Activated T-helper 1 cell treated with anti-CD3 and anti-CD28 coated beads, Interleukin-12 subunit alpha, Interleukin-12 subunit beta, Interleukin-2, Interleukin-4 antibody, amounts not matched to agents 30 ng/mL and 10 ng/mL and 1 ng/mL, durations not matched to agents 14 hours and 24 hours and 36 hours (primary cell): ENCODE measurements at places on chromosomes 6 and 20.

DNA sequence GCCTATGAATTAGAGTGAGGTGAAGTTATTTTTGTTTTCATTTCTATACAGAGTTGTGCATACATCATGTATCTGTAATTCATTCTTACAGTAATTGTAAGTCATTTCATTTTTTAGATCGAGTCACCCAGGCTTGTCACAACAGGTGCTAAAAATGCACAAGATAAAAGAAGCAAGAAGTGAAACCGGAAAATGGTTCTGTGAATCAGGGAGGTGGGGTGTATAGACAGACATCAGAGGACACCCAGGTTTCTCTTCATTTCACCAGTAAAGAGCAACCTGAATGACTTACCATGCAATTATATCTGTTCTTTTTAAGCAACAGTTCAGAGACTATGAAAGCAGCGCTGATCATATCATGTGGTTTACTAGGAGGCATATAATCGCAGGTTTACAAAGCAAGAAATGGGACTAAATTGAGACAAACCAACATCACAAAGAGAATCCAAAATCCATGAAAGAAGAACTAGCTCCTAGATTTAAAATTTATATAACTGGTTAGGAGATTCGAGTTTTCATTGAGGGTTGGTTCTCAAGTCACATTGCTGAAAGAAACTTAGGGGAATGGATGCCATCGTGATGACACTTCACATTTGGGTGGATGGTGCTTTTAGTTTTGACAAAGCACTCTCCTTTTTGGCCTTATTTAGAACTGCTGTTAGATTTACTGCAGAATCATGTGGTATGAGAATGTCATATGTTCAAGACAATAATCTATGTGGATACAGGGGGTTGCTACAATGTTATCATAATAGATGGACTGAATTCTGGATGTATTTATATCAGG is 27.9 kb upstream of the TBC1D7 start:
- no peaks in the 10 kb centered on the region for H3K27me3 ChIP-seq
- peak overlapping the region; percentile 75 for H3K4me3 ChIP-seq
- peak; percentile 51 for DNase-seq
- peak overlapping the region; percentile 95 for H3K27ac ChIP-seq

DNA sequence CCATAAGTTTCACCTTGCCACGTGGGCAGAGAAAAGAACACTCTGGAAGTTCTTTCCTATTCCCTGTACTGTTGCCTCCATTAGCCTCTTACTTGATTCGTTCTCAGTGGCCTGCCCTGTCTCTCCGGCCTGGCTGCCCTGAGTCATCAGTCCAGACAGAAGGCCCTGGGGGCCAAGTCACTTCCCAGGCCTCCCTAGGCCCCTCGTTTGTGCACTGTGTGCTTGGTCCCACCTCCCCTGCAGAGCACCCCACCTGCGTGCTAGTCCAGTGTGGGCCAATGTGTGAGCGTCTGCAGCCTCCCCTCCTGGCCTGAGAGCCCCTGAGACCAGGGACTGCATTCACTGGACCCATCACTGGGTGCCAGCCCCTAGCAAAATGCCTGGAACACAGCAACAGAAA is 191.2 kb upstream of the RREB1 start:
- no peak for DNase-seq
- H3K27me3 ChIP-seq = peaks cover 33% of the 10 kb centered on the region
- H3K4me1 ChIP-seq = peaks cover 37% of the 10 kb centered on the region
- no peak overlapping the region for H3K4me3 ChIP-seq
- no peaks in the 10 kb centered on the region for H3K36me3 ChIP-seq

GRCh38 chr20:2084703-2085102 is 16.9 kb upstream of the STK35 start:
- H3K27ac ChIP-seq = no peak overlapping the region
- DNase-seq = no peak
- H3K4me1 ChIP-seq = no peaks in the 10 kb centered on the region
- peaks cover 25% of the 10 kb centered on the region for H3K27me3 ChIP-seq
- H3K36me3 ChIP-seq = no peaks in the 10 kb centered on the region

- no peak for DNase-seq
- H3K27me3 ChIP-seq = no peaks in the 10 kb centered on the region
- H3K4me1 ChIP-seq = peaks cover 52% of the 10 kb centered on the region
- peaks cover 7% of the 10 kb centered on the region for H3K36me3 ChIP-seq
- H3K27ac ChIP-seq = peak overlapping the region; percentile 65
- H3K4me3 ChIP-seq = no peak overlapping the region
Measured at GRCh38 chr6:151004383-151005024, 139.0 kb downstream of the MTHFD1L start.

DNA sequence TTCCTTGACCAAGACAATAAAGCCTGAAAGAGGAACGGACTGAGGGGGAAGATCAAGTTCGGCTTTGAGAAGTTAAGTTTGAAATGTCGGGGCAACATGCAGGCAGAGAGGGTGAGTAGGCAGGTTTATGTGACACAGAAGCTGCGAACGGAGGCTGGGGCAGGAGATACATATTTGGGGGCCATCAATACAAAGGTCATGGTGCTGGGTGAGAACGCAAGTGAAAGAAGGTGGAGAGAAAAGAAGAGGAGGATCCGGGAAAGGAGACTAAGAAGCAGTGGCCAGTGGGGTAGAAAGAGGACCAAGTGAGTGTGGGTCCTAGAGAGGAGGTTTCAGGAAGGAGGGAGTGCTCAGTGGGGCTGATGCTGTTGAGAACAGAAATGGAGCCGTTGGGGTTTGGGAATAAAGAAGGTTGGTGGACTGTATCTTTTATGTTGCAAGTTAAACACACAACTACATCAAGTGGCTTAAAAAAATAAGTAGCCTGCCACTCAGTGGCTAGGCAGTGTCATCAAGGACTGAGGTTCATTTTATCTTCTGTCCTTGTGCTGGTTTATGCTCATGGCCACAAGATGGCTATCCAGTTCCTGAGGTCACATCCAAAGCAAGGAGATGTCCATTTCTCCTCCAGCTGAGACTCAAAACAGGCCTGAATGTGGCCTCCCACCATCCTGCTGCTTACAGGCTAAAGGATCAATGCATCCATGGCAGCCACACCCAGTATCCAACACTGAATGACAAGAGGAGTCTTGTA is 1.7 kb upstream of the BLCAP start:
- DNase-seq = no peak
- H3K36me3 ChIP-seq = peaks cover 4% of the 10 kb centered on the region
- H3K4me3 ChIP-seq = peak overlapping the region; percentile 86
- H3K27ac ChIP-seq = peak overlapping the region; percentile 45
- peaks cover 5% of the 10 kb centered on the region for H3K27me3 ChIP-seq

DNA sequence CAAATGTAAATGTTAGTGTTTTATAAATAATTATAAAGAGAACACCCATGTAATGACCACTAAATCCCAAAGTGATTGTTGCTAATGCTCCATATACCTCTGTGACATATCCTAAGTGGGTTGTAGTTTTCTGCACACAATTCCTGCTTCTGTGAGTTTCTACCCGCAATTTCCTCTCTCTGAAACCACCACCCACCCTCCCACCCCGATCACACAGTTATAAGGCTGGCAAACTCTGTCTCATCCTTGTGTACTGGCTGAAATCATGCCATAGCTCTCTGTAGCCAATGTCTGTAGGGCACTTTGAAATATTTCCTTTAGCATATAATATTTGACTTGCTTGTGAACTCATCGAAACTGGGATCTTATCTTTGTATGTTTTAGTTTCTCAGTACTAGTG is 236.6 kb downstream of the PLCB1 start:
- no peak for DNase-seq
- H3K4me3 ChIP-seq = no peak overlapping the region
- no peaks in the 10 kb centered on the region for H3K4me1 ChIP-seq
- no peak overlapping the region for H3K27ac ChIP-seq

- no peaks in the 10 kb centered on the region for H3K27me3 ChIP-seq
- H3K4me1 ChIP-seq = no peaks in the 10 kb centered on the region
- H3K27ac ChIP-seq = no peak overlapping the region
- H3K4me3 ChIP-seq = no peak overlapping the region
Measured at GRCh38 chr20:8664778-8665177, 404.1 kb upstream of the PLCB4 start.

- no peaks in the 10 kb centered on the region for H3K4me1 ChIP-seq
- H3K27me3 ChIP-seq = no peaks in the 10 kb centered on the region
- no peak for DNase-seq
- no peak overlapping the region for H3K27ac ChIP-seq
Measured at GRCh38 chr6:22247916-22248482, 48.8 kb downstream of the PRL start.

GRCh38 chr6:148878683-148879082 is 131.9 kb downstream of the UST start:
- H3K27me3 ChIP-seq = peaks cover 3% of the 10 kb centered on the region
- no peak overlapping the region for H3K4me3 ChIP-seq
- H3K36me3 ChIP-seq = no peaks in the 10 kb centered on the region
- H3K27ac ChIP-seq = no peak overlapping the region

DNA sequence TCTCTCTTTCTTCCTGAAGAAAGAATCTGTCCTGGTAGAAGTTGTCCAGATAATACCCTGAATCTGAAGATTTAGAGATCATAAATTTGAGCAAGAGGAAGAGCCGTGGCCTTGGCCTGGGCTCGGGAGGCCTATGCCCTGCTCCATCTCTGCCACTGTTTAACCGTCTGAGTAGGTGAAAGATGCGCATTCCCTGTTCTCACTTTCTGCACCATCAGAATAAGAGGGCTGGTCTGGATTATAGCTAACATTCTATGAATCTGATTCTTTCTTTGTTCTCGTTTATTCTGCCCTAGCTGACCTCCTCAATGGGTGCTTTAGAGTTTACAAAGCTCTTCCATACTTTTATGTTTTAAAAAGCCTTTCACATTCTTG is 51.3 kb downstream of the ELOVL4 start:
- no peaks in the 10 kb centered on the region for H3K36me3 ChIP-seq
- no peaks in the 10 kb centered on the region for H3K4me1 ChIP-seq
- H3K27ac ChIP-seq = no peak overlapping the region
- peaks cover 3% of the 10 kb centered on the region for H3K27me3 ChIP-seq

GRCh38 chr20:14148042-14148441 is 152.7 kb downstream of the MACROD2 start:
- no peaks in the 10 kb centered on the region for H3K27me3 ChIP-seq
- H3K4me1 ChIP-seq = no peaks in the 10 kb centered on the region
- H3K36me3 ChIP-seq = no peaks in the 10 kb centered on the region
- no peak overlapping the region for H3K4me3 ChIP-seq

- no peak for DNase-seq
- no peak overlapping the region for H3K4me3 ChIP-seq
- no peaks in the 10 kb centered on the region for H3K4me1 ChIP-seq
- H3K27ac ChIP-seq = no peak overlapping the region
Measured at GRCh38 chr6:121515630-121516265, 80.3 kb downstream of the GJA1 start.

DNA sequence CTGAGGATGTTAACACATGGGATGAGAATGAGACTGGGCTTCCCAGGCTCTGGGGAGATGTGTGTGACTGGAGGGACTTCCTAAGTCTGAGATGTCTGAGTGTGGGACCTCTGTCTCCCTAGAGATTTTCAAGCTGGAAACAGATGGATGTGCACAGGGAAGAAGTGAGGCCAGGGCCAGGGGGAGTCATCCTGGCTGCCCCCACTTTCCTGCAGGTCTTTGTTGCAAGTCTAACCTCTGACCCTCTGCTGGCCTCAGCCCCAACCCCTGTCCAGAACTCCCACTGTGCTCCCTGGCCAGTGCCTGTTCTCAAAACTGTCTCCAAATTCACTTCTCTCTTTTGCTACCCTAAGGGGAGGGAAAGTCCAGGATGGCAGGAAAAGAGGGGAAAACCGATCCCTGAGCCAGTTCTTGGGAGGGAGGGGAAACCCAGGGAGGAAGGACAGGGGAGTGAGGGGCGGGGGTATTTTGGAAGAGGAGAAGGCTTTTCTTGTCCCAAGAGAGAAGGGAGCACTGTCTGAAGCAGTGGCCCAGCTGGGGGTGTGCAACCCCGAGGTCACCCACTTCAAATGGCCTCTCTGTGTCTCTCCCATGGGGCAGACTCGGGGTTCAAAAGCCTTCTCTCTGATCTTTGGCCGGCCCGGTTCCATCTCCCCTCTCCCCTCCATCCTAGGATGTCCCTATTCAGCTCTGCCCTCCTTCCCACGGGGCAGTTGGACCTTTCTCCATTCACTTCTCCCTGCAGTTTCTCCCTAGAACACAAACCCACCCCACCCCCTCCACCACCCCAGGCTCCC is 3.1 kb downstream of the PPP1R18 start:
- peaks cover 66% of the 10 kb centered on the region for H3K36me3 ChIP-seq
- no peaks in the 10 kb centered on the region for H3K27me3 ChIP-seq
- DNase-seq = no peak
- peak overlapping the region; percentile 92 for H3K27ac ChIP-seq

DNA sequence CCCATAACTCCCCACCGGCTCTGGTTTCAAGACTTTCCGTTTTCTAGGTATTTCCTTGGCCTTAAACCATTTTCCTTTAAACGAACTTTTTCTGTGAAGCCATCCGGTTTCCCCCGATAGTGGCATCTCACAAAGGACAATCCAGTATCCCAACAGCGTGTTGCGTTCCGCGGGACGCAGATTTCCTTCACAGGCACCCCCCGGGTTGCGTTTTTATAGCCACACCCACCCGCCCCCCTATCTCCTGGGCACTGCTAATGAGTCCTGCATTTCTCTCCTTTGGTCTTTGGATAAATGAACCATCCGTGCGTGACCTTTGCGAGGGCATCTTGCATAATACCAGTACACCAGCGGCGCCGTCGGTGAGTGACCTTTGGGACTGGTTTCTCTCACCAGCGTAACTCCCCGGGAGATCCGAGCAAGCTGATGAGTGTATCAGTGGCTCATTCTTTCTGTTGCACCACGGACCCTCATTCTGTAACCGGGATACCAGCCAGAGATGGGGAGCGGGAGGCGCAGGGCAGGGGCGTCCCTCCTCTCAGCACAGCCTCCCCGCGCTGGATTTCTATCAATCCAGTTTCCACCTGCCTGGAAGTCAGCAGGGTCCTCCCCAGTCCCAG is 586 bp upstream of the NQO2 start:
- peaks cover 3% of the 10 kb centered on the region for H3K27me3 ChIP-seq
- DNase-seq = no peak
- H3K36me3 ChIP-seq = peaks cover 7% of the 10 kb centered on the region
- H3K27ac ChIP-seq = peak overlapping the region; percentile 90

DNA sequence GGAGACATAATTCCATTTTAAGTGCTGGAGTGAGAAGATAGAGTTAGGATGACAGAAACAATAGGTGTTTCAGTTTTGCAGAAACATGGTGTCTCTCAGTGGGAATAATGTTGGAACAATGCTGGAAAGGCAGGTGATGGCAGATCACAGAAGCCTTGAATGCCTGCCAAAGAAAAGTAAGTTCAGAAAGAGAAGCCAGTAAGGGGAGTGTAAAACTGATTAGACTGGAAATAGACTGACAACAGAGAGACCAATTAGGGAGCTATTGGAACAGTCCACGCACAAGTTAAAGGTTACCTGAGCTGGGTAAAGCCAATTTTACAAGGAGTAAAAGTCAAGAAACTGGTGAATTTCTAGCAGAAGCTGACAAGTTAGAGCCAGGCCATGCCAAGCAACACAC is 142.9 kb downstream of the TFAP2A start:
- no peaks in the 10 kb centered on the region for H3K27me3 ChIP-seq
- H3K36me3 ChIP-seq = no peaks in the 10 kb centered on the region
- no peak for DNase-seq
- H3K4me1 ChIP-seq = no peaks in the 10 kb centered on the region

- H3K4me3 ChIP-seq = no peak overlapping the region
- DNase-seq = no peak
- no peaks in the 10 kb centered on the region for H3K36me3 ChIP-seq
- no peaks in the 10 kb centered on the region for H3K27me3 ChIP-seq
Measured at GRCh38 chr6:146408583-146408982, 135.1 kb upstream of the RAB32 start.
